ENCODE measurements at places on chromosomes 3 and 15.
A peak's percentile ranks its signal among the peaks of the same experiment; 100 is the strongest.

- no peak for DNase-seq
These were observed 98.2 kb downstream of the TMEM108 start for GRCh38 chr3:133136114-133137041.

GRCh38 chr15:33150971-33151370 is 43.5 kb downstream of the FMN1 start:
- no peak for DNase-seq

DNA sequence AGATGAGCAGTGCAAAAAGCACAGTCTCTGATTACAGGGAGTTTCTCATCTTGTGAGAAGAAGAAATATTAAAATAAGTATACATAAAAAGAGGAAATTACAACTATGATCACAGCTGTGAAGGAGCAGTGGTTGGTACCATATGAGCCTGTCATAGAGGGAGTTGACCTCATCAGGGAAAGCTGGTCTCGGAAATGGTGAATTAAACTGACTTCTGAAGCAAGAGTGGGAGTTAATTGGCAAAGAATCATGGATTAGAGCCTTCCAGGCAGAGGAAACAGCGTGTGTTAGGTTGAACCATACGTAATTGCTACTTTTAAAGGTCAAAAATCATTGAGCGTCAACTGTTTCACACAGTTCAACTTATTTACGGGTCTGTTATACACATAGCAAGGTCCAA is 539.1 kb downstream of the EDEM1 start:
- DNase-seq: no peak

DNA sequence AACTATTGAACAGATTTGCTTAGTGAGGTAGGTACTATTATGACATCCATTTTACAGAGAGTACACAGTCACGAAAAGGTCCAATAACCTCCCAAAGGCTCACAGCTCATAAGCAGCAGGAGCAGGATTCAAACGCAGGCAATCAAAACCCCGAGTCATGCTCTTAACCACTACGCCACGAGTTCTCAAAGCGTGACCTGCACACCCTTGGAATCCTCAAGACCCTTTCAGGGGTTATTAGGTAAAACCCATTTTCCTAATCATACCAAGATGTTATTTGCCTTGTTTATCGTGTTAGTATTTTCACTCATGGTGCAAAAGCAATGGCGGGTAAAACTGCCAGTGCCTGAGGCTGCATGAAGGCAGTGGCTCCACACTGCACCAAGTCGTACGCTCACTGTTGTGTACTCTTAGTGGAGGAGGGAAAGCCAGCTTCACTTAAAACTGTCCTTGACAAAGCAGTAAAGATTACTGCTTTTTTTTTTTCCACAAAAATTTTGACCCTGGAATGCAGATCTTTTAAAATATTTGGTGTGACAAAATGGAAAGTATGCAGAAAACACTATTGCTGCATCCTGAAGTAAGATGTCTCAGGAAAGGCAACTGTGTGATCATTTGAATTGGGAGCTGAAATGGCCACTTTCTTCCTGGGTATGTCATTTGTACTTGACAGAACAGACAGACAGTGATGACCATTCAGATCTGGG is 96.1 kb downstream of the IGF2BP2 start:
- DNase-seq: no peak

- no peak for DNase-seq
These were observed 8.6 kb upstream of the TCAIM start for GRCh38 chr3:44329946-44330345.

- no peak for DNase-seq
These were observed 5.3 kb downstream of the RAF1 start for GRCh38 chr3:12658593-12659058.

DNA sequence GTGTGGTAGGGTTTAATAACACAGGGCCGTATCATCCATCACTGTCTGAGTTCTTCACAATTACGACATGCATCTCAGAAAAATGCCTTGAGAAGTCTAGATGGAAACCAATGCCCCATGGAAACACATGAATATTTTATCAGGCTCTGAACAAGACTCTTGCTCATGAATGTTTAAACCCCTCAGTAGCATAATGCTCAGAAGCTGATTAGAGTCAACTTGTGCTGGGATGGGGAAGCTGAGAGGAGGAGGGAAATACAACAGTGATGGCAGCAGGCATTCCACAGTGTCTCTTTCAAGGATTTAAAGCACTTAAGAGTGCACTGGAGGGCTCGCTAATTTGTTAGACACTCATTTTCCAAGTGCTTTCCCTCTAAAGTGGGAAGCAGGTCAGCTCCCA is 3.8 kb downstream of the GPR156 start:
- no peak for DNase-seq

- no peak for DNase-seq
These were observed 174.7 kb downstream of the UACA start for GRCh38 chr15:70588613-70589012.

DNA sequence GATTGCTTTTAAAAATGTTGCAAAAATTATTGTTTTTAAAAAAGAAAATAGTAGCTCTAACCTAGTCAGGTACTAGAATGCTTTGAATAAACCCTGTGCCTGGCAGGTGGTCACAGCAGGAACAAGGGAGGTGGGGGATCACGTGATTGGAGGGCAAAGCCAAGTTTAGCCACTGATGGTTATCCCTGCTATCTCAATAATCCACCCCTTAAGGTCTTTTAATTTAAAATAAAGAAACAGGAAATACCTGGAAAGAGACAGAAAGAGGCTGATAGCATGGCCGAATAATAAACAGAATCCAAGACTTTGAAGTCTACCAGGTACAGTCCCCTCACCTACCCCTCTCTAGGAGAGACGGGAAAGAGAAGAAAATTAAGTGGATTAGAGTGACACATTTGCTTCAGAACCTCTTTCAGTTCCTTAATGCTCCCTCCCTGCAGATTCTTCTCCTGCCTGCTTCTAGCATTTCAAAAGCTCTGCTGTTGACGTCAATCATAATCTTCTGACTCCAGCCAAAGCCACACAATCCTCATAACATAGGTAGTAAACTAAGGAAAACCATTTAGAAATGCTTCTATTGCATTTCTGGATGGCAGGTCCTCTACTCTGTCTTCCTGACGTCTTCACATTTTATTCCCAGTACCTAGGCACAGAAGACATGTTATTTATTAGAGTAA is 303.4 kb upstream of the MME start:
- DNase-seq: no peak

- DNase-seq: no peak
These were observed 265.4 kb upstream of the ARHGEF26 start for GRCh38 chr3:153855772-153856171.

GRCh38 chr3:159786489-159787177 is 202.0 kb upstream of the IL12A start:
- no peak for DNase-seq

GRCh38 chr3:127486321-127486944 is 104.1 kb downstream of the TPRA1 start:
- no peak for DNase-seq

DNA sequence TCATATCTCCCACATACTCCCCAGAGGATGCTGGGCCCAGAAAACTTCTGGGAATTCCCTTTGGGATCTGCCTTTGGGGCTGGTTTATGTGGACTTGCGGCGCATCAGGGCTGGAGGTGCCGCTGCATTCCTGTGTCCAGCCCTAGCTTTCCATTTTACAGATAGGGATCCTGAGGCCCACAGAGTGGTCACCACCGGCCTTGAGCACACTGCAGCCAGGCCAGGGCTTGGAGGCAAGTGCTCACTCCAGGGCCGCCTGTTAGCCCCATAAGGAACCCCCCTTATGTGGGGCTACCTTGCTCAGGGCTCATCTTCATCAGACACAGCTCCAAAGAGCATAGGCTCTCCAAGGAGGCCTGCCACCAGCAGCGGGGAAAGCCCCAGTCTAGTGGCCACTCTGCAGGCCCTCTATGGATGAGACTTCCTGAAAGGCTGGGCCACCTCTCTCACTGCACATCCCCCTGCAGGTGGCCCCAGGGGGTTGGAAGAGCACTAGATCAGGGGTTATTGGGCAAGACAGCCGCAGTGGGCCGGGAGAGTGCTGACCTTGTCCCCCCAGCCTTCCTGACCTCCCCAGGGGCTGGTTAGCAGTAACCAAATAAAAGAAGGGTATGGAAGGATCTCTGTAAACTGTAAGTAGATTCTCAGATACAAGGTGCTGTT is 9.2 kb upstream of the ATP2B2 start:
- DNase-seq: no peak

DNA sequence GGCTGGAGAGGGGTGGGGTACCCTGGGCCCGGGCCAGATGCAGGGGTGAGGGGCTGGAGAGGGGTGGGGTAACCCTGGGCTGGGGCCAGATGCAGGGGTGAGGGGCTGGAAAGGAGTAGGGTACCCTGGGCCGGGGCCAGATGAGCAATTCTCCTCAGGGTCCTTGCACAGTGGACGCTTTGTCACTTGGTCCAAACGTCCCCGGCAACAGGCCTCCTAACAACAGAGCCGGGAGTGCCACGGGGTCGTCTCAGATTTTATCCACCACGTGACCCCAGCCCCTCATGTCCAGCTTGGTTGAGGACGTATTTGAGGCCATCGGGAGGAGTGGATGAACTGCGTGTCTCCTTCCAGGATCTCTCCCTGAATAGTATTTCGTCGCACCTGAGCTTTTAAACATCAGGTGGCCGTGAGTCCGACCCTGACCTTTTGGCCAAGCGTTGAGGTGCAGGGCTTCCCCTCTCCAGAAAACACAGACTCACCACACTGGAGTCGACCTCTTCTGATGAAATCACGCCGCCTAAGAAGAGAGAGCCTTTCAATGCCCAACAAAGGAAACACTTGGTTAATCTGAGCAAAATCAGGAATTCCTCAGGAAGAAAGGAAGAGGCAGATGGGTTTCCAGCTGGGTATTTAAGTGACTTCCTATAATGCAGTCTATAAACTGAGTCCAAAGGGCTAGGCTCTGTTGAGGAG is 12.8 kb upstream of the LRRC15 start:
- no peak for DNase-seq

DNA sequence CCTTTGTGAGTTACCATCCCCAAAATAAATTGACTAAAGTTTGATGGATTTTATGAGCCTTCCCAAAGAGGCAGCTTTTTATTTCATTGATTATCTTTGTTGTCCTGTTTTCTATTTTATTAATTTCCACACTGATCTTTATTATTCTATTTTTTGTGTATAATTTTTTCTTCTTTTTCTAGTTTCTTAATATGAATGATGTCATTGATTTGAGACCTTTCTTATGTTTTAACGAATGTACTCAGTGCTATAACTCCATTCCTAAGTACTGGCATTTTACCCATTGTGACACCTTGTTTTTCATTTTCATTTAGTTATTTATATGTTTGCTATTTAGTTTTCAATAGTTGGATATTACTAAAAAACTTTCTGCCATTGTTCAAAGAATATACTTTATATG is 565.3 kb downstream of the CADM2 start:
- no peak for DNase-seq

DNA sequence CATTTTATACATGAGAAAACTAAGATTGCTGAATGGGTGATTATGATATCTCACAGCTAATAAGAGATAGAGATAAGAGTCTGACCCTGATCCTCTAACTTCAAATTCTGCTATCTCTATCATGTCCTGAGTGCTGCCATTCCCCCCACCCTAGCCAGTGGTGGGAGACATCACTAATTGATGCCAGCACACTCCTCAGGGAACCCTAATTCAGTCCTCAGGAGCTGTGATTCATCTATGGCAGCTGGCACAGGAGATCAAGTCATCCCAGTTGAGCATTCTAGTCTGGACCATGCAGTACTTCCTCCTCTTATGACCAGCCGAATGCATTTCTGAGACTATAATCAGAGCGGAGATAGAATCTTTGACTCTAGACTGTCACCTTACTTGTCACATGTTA is 71.9 kb downstream of the SYNM start:
- DNase-seq: no peak

GRCh38 chr3:109985943-109986555 is 648.7 kb upstream of the DPPA4 start:
- no peak for DNase-seq

DNA sequence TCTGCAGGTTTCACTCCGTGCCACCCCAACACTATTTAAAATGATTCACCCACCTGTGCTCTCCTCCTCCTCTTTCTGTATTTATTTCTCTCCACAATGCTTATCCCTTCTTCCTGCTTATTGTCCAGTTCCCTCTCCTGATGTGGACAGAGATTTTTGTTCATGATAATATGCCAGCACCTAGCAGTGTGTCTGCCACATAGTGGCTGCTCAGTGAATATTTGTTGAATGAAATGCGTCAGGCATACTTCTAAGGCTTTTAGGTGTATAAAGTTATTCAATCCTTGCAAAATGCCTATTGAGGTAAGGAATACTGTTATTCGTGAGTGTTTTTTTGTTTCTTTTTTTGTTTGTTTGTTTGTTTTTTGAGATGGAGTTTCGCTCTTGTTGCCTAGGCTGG is 67.5 kb upstream of the MME start:
- no peak for DNase-seq

DNA sequence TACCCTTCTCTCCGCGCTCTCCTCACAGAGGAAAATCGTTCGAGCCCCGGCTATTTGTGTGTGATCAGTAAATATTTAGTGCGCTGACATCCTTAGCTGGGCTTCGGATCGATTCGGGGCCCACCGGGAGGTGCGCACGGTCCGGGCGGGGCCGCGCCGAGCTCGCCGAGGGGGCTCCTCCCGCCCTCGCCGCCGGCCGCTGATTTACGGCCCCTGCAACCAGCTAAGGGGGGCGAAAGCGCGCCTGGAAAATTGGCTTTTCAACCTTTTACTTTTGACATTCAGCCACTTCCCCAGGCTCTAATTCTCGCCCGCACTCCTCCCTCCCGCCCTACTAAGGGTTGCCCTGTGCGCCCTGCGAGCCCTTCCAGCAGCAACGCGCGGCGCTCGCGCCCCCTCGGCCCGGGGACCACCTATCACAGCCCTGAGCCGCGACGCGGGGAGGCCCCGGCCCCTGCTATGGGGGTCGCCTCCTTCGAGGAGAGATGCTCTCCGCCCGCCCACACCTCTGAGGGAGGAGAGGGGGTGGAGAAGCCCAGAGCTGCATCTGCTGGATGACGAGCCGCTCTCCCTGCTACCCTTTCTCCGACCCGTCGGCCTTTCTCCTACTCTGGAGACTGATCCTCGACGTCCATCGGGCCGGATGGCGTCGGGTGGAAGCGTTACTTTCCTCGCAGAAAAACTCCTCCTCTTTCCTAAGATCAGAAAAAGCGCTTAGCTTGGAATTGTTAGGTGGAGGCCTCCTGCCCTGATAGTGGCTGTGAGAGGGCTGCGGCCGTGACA is 7.8 kb upstream of the NR2F2 start:
- no peak for DNase-seq

DNA sequence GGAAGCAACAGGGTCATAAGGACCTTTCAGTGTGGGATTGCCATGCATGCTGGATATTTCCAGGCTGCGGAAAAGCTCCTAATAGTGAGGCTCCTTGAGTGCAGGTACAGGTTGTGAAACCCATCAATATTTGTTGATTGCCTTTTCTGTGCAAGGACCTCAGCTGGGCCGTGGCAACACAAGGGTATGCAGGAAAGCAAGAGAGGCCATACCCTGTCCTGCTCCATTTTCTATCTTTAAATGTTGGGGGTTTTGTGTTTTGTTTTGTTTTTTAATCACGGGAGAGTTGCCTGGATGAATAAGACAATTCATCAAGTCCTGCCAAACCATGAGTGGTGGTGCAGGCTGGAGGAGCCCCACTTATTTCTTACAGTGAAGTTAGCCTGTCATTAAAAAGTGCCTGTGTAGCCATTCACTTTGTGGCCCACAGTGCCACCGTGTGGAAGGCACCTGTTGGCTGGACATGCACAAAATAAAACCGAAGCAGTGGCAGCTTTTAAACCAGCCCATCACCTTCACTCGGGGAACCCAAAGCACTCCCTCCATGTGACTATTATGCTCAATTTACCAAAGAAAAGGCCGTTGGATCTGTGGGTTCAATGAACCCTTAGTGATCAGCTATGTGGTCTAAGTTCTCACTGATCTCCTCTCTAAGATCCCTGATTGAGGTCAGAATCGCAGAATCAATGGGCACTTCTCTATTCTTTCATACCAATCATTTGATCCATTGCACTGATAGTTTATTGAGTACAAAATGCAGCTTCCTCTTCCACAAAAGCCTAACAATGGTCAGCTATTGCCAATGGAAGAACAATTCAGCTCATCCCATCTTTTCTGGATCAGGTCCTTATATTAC is 42.2 kb downstream of the CLDN18 start:
- peak; percentile 44 for DNase-seq
